ENCODE measurements at places on chromosomes 3 and 15.

DNA sequence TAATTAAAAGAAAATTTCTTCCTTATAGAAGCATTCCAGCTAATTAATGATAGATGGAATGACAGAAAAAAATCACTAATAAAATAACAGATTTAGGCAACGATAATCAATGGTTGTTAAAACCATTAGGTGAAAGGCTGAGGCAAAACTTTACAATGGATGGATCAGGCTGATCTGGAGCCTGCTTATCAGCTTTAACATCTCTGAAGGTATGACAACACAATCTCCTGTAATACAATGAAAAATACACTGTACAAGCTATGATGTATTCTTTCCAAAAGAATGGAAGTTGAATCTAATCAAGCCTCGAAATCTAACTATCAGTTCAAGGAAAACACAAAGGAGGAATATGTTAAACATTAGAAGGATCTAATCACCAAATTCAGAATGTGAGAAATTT is 39.3 kb downstream of the EMC4 start:
- DNase-seq, result no peak

DNA sequence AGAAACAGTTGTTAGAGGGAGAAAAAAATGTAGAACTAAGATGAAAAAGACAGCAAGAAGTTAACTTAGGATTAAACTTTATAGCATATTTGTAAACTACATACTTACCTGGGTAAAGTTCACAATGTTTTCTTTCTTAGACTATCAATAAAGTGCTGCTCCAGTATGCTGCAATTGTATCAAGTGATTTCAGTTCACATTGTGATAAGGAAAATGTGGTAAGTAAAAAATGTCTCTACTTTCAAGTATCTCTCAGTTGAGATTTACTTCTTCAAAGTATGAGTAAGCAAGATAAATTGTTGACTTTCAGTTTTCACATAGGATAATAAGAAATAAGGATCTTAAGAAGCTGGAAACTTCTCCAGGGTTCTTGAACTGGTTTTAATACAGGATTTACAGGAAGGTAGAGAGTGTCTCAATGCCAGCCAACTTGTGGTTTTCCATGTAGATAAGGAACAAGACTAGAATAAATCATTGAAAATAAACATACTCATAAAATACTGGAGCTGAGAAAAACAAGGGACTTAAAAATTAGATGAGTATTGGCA is 528.8 kb downstream of the UNC13C start:
- DNase-seq, result no peak

DNA sequence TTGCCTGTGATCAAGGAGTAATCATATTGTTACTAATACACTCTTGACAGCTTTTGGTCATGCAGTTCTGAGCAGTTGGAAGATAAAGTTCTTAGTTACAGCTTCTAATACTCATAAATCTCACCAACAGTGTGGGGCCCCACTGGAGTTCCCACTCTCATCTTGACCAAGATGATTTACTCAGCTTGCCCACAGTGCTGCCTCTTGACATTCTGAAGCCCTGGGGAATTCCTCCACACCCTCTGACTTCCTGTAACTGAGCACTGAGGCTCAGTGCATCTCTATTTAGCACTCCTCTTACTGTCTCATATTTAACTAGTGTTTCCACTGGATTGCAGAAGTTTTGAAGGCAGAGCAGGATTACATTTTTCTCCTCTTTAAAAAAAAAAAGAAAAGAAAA is 1.9 kb upstream of the ARL6IP5 start:
- peak; percentile 73 for DNase-seq

GRCh38 chr3:142608631-142609030 is 12.4 kb downstream of the PLS1 start:
- DNase-seq, result no peak

DNA sequence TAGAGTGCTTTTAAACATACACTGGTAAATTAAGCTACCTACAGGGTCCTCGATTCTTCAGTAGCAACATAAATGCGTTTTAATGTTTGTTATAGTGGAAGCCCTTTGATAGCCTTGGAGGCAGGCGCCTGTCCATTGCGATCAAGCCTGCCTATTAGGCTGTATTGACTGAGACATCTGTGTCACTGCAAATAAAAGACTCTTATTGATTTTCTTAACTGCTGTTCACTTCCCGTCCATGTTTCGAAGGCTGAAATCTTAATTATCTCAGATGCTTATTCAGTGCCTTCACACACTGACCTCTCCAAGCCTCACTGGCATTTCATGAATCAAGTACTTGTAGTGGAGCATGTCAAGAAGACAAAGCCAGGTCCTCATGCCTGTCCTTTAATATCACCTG is 51.1 kb downstream of the MAP2K5 start:
- no peak for DNase-seq

GRCh38 chr3:105495021-105495420 is 128.3 kb downstream of the ALCAM start:
- no peak for DNase-seq

- DNase-seq, result peak; percentile 14
Measured at GRCh38 chr3:191388823-191389222, 58.5 kb upstream of the UTS2B start.

DNA sequence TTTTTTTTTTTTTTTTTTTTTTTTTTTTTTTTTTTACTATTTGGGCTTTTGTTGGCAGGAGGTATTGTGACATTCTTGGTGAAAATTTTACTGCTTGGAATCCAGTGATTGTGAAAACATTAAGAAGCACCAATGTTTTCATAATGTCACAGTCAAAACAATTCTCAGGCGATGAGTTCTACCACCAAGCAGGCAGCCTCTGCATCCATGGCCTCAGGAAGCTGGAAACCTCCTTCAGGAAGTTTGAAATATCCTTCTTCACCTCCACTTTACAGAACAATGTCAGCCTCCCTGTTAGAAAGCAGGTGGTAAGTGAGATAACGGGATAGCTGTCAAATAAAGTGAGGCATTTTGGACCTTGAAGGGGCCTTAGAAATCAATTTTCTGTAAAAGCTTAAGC is 98.3 kb downstream of the MEX3B start:
- DNase-seq, result peak; percentile 81

GRCh38 chr15:74403991-74404563 is 29.7 kb downstream of the SEMA7A start:
- peak; percentile 86 for DNase-seq

DNA sequence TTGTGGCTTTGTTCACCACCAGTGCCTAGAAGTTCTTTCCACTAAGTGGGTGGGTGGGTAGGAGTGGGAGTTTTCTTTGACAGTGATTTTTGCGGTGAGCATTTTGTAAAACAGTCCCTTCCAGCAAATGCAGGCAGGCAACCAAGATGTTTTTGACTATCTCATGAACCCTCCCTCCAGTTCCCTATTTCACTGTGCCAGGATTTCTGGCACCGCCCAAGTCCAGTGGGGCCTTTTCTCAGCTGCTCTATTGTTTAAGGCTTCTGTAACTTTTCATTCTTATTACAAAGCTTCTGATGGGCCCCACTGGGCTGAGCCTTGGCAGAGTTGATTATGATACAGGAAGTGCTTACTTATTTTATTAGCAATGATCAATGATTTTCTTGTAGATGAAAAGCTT is 236.0 kb downstream of the EDEM1 start:
- no peak for DNase-seq

GRCh38 chr3:37197810-37198371 is 23.5 kb upstream of the LRRFIP2 start:
- no peak for DNase-seq

- no peak for DNase-seq
Measured at GRCh38 chr3:186962445-186962844, 32.1 kb downstream of the ST6GAL1 start.

DNA sequence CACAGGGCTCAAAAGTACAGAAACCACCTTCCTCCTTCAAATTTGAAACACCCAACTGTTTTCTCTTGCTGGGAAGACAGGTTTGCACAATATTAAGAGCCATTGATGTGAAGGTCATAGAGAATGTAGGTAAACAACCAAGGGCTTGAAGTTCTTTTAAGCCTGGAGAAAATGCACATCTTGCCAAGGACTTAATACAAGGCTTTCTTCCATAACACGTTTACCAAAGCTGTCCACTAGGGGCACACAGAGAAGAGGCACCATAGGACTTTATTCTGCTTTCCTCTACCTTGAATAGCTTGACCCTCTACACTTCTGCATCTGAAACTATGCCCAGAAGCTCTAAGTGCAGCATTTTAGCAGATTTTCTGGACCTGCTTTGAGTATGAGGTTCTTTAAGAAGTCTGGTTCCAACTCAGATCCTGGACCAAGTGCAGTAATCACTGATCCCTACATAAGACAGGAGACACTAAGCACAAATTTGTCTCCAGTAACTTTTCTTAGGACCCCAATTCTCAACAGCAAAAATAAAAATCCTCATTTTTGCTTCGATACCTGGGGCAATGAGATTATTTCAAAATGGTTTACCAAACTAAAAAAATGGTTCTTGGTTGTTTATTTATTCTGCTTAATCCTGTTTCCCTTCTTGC is 138.0 kb downstream of the FBN1 start:
- DNase-seq, result peak; percentile 39

GRCh38 chr15:55434989-55435825 is 26.9 kb downstream of the PIERCE2 start:
- DNase-seq, result peak; percentile 77

DNA sequence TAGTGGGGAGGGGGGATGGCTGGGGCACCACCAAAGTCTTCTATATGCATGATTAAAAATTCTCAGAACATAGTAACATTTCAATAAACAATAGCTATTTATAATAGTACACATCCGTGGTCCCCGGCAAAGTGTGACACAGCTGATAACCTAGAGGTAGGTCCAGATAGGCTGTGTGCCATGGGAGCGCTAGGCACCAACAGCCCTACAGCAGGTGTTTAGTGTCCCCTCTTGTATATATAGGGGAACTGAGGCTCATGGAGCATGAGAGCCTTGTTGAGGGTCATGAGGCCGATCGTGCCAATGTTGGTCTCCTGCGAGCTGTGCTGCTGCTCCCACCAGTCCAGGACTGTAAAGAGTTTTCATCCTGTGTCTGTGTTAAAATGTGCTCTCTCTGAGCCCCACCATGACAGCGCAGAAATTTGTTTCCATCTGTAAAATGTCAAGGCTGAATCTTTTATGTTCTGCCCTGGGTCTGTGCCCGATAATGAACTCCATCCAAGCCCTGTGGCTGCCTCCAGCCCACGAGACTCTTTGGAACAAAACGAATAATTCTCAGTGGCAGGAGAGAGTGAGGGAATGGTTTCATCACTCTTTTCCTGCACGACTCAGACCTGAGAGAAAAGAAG is 14.5 kb downstream of the TMEM158 start:
- DNase-seq, result no peak

DNA sequence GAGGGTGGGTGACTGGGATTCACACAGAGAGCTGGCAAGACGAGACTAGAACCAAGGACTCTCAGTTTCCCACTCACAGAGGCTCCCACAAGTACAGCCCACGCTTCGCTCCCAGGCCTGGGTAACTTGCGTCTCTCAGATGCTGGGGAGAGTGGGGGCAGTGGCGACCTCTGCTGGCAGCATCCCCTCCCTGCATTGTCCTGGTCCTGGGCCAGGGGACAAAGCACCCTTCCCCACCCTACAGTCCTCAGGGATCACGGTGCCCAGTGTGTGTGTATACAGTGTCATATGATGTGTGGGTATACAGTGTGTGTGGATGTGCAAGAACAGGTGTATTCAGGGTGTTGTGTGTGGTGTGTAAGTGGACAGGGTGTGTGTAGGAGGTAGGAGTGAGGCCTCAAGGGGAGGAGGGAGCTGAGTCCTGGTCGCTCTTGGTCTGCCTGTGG is 12.8 kb downstream of the VILL start:
- peak; percentile 60 for DNase-seq

- DNase-seq, result no peak
Measured at GRCh38 chr3:132911741-132912415, 126.3 kb upstream of the TMEM108 start.

DNA sequence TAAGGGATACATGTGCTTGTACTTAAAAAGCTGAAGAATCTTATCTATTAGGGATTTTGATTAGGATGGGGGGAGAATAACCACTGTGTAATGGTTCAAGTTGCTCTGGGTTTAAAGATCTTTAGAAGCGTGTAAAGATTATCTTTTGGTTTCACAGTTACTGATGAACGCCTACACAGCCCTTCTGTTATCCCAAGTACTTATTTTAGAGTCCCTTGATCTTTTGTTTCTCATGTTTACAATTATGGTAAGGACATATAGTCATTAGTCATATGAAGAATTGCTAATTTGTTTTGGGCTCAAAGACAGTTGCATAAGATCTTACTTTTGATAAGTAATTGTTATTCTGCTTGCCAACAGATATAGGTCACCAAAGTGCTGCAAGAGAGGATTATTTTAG is 160.1 kb downstream of the PLCL2 start:
- DNase-seq, result no peak

DNA sequence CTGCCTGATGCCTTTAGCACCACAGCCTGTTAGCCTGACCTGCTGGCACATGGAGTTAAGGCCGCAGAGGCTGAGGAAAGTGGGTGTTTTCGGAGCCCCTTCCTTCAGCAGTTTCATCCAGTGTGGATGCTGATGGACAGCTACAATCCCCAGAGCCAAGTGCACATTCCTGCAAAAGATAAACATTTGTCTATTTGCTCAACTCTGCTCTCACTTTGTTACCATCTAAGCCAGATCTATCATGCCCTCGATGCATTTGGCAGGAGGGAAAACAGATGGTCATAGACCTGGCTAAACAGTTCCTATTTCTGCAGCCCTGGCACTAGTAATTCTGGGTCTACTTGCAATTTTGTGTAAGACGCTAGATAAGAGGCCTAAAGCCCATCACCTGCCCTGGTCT is 312.9 kb upstream of the RASGRP1 start:
- no peak for DNase-seq

DNA sequence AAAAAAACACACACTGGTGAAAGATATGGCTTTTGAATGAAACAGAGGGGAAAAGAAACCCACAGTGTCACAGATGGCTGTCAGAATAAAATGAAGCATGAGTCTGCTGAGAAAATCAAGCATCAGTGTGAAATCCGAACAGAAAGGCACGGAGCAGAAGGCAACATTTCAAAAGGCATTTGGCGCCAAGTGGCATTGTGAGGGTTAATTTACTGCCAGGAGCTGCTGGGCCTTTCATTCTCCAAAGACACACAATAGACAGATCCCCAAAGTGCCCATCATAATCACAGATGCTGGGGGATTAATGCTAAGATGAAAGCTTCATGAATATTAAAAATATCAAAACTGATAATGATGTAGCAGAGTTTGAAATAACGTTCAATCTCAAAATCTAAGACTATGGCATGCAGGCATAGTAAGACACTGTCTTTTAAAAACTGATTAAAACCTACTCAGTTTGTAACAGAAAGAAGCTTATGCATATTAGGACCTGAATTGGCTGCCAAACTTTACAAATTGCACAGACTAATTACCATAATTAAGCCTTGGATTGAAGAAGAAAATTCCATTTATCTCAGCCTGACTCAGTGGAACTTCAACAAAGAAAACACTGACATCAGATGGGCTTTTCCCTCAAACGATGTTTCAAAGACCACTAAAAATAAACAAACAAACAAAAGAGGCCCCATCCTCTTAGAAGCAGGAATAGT is 589.2 kb downstream of the ROBO1 start:
- DNase-seq, result no peak

- no peak for DNase-seq
Measured at GRCh38 chr3:56595975-56596840, 39.2 kb downstream of the CCDC66 start.

Data from KBM-7 (cell line).